ENCODE measurements at places on chromosomes 7 and 10.

GRCh38 chr7:45107356-45107755, 4.1 kb downstream of the TBRG4 start:
- no peak overlapping the region for H3K27ac ChIP-seq
- H3K36me3 ChIP-seq, result peaks cover 65% of the 10 kb centered on the region
- no peak overlapping the region for H3K4me3 ChIP-seq
- no peak for DNase-seq
- H3K27me3 ChIP-seq, result no peaks in the 10 kb centered on the region
- H3K4me1 ChIP-seq, result peaks cover 45% of the 10 kb centered on the region

- no peak overlapping the region for H3K4me3 ChIP-seq
- no peaks in the 10 kb centered on the region for H3K4me1 ChIP-seq
- no peaks in the 10 kb centered on the region for H3K36me3 ChIP-seq
- no peak for DNase-seq
Measured at GRCh38 chr10:13453896-13454295, 74.9 kb downstream of the BEND7 start.

DNA sequence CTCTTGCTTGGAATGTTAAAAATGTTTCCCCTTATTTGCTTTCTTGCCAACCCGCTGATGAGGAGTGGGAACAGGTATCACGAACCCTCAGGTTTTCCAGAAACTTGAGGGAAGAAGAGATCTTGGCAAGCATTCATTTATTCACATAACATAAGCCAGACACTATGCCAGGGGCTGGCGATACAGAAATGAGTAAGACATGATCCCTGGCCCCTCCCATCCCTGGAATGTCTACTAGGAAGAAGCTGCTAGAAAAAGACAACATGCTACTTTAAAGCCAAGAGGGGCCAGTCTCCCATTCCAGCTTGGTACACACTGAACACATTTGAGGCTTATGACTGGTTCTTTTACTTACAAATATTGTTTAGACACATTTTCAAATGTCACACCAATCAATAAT, 26.4 kb downstream of the SLC35B4 start:
- no peaks in the 10 kb centered on the region for H3K27me3 ChIP-seq
- H3K4me1 ChIP-seq, result no peaks in the 10 kb centered on the region
- H3K4me3 ChIP-seq, result no peak overlapping the region

DNA sequence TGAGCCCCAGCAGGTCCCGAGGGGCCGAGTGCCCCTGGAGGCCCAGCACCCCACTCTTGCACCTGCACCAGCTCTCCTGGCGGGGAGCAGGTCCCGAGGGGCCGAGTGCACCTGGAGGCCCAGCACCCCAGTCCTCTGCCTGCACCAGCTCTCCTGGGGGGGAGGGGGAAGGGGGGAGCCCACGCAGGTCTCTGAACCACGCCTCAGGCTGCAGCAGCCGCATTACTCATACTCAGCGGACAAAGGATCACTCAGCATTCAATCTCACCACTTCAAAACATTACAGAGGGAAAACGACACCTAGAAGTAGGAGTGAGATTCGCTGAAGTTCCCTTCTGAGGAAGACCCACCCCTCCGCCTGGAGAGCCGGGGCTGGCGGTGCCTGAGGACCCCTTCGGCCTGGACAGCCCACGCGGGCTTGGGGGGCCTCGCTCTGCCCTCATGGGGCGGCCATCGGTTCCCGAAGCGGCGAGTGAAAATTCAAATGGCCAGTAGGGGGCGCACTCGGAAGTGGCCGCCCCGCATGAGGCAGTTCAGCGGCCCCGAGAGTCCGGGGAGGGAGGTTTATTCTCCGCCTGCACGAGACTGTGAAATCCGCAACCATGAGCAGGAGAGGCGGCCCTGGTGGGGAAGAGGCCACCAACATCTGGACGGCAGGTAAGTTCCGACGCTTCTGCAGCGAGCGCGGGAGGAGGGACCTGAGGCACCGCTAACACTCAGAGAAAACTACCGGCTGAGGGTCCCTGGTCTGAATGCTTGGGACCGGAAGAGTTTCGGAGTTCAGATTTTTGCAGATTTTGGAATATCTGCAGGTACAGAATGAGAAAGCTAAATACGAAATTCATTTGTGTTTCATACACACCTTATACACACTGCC, 1.1 kb upstream of the GPER1 start:
- DNase-seq, result peak; percentile 32
- H3K4me1 ChIP-seq, result peaks cover 17% of the 10 kb centered on the region
- no peaks in the 10 kb centered on the region for H3K36me3 ChIP-seq

DNA sequence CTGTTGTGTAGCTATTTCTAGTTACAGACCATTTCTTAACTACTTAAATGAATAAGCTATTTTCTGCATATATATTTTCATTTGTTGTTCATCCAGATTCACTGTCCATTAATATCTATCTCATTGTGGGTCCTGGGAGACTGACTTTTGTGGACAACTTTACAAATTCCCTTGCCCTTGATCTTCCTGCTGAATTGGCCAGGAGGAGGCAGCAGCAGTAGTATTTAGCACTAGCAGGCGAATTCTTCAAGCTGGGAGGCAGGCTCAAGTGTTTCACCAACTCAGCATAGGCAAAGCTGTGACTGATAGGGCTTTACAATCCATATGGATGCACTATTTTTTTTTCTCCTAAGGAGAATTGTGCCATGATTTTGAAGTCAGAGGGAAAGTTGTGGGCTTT, 461.0 kb upstream of the NRG3 start:
- no peak for DNase-seq
- no peak overlapping the region for H3K27ac ChIP-seq
- H3K27me3 ChIP-seq, result no peaks in the 10 kb centered on the region

- H3K36me3 ChIP-seq, result peaks cover 24% of the 10 kb centered on the region
- no peaks in the 10 kb centered on the region for H3K27me3 ChIP-seq
- H3K4me1 ChIP-seq, result no peaks in the 10 kb centered on the region
- DNase-seq, result no peak
- H3K27ac ChIP-seq, result no peak overlapping the region
Measured at GRCh38 chr7:94556028-94556427, 46.4 kb downstream of the CASD1 start.

- H3K4me3 ChIP-seq, result no peak overlapping the region
- no peaks in the 10 kb centered on the region for H3K36me3 ChIP-seq
- H3K27me3 ChIP-seq, result no peaks in the 10 kb centered on the region
- H3K27ac ChIP-seq, result no peak overlapping the region
- no peak for DNase-seq
Measured at GRCh38 chr10:69866688-69867461, 65.2 kb downstream of the COL13A1 start.

- no peak overlapping the region for H3K27ac ChIP-seq
- no peaks in the 10 kb centered on the region for H3K4me1 ChIP-seq
- H3K27me3 ChIP-seq, result no peaks in the 10 kb centered on the region
- H3K36me3 ChIP-seq, result no peaks in the 10 kb centered on the region
- no peak for DNase-seq
Measured at GRCh38 chr7:929311-929711, 25.2 kb downstream of the ADAP1 start.

DNA sequence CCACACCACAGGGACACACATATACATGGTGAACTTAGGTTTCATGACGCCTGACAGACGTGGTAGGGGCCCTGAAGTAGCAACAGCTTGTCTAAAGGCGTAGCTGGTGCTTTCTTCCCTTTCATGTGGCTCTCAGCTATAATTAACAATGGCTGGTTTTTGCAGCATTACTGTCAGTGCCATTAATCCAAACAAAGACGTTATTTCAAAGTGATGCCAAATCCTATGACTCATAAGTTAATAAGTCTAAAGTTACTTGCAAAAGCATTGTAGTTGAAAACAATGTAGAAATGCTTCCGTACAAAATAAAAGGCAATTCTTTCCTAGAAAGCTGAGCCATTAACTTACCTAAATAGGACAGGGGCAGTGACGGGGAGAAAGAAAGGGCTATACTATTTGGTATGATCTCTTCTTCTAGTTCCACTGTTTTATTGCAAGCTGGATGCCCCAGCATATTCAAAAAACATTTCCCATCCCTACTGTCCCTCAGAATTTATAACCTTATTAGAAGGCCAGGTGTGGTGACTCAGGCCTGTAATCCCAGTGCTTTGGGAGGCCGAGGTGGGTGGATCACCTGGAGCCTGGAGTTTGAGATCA, 105.4 kb downstream of the ODAD2 start:
- no peaks in the 10 kb centered on the region for H3K4me1 ChIP-seq
- H3K36me3 ChIP-seq, result no peaks in the 10 kb centered on the region
- no peaks in the 10 kb centered on the region for H3K27me3 ChIP-seq

DNA sequence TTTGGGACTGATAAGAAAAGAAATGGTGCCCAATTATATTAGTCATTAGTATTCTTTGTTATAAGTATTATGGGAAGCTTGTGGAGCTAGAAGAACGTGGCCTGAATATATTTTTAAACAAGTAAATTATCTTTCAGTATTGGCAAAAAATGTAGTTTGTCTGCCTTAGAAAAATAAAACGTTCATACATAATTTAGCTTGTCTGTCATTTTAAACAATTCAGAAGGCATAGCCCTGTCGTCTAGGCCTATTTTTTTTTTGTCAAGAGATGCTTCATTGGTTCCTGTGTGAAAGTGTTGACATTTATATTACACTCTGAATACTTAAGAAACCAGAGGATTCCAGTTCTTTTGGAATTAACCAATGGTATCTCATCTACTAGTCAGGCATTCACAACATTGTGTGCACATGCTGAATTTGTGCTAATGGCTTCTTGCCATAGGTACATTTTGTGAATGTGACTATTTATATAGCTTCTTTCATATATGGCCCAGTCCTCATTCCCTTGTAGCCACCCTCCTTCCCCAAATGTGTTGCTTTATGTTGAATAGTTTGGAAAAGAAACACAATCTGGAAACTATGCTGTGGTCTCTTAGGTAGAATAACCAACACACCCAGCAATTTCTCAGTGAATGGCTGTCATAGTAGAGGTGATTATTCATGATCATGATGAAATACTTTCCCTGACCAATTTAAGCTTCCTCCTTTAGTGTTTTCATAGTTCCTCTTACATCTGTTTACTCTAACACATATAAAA, 435.8 kb downstream of the EXOC4 start:
- DNase-seq, result no peak
- H3K27me3 ChIP-seq, result no peaks in the 10 kb centered on the region
- no peak overlapping the region for H3K27ac ChIP-seq
- no peak overlapping the region for H3K4me3 ChIP-seq
- peaks cover 3% of the 10 kb centered on the region for H3K4me1 ChIP-seq
- H3K36me3 ChIP-seq, result no peaks in the 10 kb centered on the region

DNA sequence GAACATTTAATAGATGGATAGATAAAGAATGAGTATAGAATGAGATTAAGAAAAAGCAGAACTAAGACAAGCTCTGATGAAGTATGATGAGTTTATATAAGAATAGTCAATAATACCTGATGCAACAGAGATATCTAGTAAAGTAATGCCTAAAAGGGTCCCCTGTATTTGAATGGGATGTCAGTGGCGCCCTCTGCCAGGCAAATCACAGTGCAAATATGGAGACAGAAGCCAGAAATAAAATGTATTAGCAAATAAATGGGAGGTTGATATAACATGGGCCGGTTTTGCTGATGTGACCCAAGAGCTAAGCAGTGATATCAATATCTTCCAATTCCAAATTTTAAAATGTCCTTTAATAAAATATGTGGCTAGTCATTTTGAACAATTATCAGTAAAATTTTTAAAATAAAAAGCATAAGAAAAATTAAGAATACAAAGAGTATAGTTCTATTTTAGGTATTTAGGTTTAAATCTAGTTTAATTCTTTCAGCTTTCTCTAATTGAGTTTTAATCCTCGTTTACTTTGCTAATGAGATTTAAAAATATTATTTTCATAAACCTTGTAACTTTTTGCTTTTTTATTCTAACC, 62.6 kb downstream of the ADK start:
- no peak overlapping the region for H3K4me3 ChIP-seq
- H3K4me1 ChIP-seq, result peaks cover 20% of the 10 kb centered on the region
- no peaks in the 10 kb centered on the region for H3K27me3 ChIP-seq
- no peak for DNase-seq
- H3K27ac ChIP-seq, result no peak overlapping the region
- H3K36me3 ChIP-seq, result no peaks in the 10 kb centered on the region

GRCh38 chr7:78587443-78588044, 789.0 kb downstream of the PHTF2 start:
- no peak overlapping the region for H3K27ac ChIP-seq
- DNase-seq, result no peak
- no peaks in the 10 kb centered on the region for H3K36me3 ChIP-seq

DNA sequence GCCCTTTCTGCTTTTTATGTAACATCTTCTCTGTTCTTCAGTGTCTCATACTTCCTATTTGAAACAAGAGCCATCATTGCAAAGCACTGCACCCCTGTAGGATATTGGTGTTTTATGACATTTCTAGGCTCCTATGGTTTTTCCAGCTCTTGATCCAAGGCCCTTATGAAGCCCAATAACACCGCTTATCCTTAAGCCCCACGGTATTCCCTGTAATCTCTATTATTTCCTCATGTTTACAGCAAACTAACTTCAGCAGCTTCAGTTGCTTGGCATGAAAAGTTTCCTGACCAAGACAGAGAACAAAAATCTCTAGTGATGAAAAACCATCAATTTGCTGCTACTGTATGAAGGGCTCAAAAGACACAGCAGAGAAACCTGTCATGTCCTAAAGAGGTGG, 34.1 kb upstream of the TES start:
- H3K36me3 ChIP-seq, result no peaks in the 10 kb centered on the region
- no peak overlapping the region for H3K27ac ChIP-seq
- no peak for DNase-seq
- no peaks in the 10 kb centered on the region for H3K4me1 ChIP-seq

DNA sequence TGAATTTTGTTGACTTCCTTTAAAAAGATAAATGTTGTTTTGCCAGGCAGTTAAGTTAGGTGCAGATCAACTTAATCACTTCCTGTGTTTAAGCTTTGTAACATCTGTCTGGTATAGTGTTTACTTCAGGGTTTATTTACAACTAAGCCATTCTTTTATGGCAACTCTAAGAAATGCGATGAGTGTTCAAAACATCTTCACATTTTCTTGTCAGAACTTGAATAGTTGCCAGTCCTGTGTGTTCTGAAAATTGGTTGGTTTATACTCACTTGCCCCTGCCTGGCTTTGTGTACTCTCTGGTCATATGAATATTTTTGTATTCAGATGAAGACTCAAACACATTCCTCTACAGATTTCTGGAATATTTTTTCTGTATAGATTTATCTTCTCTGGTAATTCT, 327.2 kb downstream of the MDFIC start:
- no peaks in the 10 kb centered on the region for H3K27me3 ChIP-seq
- DNase-seq, result no peak
- no peak overlapping the region for H3K4me3 ChIP-seq
- no peak overlapping the region for H3K27ac ChIP-seq
- no peaks in the 10 kb centered on the region for H3K4me1 ChIP-seq
- no peaks in the 10 kb centered on the region for H3K36me3 ChIP-seq

DNA sequence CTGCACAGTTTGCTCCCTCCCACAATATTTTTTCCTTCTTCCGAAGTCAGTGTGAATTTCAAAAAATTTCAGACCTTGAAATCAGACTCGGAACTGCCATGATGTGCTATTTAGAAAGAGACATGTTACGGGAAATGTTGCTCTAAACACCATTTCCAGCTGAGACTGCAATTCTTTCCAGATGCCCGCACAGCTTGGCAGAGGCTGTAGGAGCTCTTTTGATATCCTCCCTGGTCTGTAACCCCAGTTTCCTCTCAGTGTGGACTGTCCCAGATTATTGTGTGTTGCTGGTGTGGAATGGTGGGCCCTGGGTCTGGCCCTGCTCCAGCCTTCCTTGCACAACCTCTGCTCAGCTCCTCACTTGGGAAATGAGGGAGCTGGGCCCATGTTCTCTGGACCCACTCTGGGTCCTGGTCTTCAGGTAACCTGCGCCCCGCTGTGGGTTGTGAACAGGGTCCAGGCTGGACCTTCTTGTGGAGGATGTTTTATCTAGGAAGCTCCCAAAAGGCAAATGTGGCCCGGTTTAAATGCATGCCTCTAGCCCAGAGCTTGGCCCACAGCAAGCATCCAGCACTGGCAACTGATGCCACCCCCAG, 172.8 kb upstream of the CXCL12 start:
- no peak overlapping the region for H3K4me3 ChIP-seq
- no peaks in the 10 kb centered on the region for H3K36me3 ChIP-seq
